ENCODE measurements at places on chromosomes 2 and 18. TPM values are rescaled to one million over a fixed set of nuclear protein-coding genes. Genes with fewer than 3 reads are reported as not detected.

The RPRM gene
- total RNA-seq: not detected

The RASGRP3 gene
- 2.5 TPM for total RNA-seq

The ASPRV1 gene
- total RNA-seq: 1.5 TPM

The FAM237A gene
- not detected for total RNA-seq

The ACADL gene
- not detected for total RNA-seq

The PUM2 gene
- 111 TPM for total RNA-seq

The GAD1 gene
- total RNA-seq: 3.1 TPM

The DRC1 gene
- not detected for total RNA-seq

DNA sequence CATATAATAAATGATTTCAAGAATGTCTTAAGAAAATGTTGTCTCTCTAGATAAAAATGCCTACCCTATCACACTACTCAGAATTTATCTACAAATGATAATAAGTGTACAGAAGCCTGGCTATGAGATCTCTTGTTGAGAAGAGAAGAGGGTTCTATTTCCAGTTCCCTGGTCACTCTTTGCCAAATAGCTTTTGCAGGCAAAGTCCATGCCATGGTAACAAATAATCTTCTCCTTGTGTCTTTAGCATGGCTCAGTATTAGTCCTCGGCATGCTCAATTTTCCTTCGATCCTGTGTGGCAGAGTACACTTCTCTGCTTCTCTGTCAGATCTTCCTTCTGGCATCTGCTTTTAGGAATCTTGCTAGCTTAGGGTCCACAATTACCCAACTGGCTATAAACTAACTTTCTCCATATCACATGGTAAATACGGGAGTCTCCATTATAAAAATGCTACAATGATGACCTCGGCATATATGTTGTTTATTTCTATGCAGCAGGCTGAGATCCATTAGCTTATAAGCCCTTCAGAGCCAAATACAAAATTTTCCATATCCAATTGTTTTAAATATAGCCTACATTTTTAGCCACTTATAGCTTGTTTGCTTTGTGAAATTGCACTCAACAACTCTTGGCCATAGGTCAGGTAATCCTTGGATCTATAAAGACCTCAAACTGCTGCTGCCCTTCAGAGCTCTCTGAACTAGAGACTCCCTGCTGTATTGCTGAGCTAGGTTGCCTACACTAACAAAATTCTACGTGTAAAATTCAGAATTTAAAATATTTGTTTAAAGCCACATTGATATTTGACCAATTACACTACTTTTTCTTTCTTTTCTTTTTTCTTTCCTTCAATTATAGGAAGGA is 157.5 kb downstream of the FSIP2 start:
- DNase-seq: no peak

- no peak for DNase-seq
Measured at GRCh38 chr2:134715932-134716643, 2.7 kb downstream of the TMEM163 start.

DNA sequence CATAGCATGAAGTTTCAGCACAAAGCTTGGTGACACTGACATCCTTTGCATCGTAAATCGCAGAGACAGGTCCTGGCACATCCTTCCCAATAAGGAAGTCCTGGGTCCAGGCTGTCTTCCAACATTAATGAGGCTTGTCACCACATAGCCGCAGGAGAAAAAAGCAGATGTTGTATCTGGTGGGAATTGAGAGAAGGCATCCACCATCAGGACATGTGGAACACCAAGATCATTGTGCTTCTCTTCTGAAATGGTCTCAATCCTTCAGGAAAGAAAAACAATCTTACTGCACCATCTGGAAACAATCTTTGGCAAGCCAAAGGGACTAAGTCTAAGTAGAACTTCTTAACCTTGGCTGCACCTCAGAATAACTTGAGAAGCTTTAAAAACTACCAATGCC is 119.0 kb upstream of the ARHGAP28 start:
- DNase-seq: no peak

DNA sequence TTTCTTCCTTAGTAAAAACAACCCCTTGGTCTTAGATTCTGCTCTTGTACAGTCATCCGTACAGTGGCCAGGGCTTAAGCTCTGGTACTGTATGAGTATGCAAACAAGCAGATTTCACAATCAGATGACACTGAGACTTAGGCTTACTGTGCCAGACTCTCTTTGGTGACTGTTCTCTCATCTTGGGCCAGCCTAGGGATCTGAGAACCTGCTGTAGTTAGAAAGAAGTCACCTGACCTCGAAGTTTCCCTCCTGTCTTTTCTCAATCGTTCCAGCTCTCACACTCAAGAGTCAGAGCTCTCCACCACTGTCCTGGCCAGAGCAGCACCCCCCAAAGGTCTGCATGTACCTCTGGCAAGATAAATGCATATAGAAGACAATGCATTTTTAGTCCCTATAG is 63.2 kb downstream of the ZEB2 start:
- DNase-seq: no peak

- no peak for DNase-seq
Measured at GRCh38 chr2:128603411-128603924, 284.8 kb upstream of the HS6ST1 start.

GRCh38 chr18:79950515-79951341 is 725 bp downstream of the SLC66A2 start:
- no peak for DNase-seq

GRCh38 chr18:46294318-46294717 is 190.1 kb downstream of the HAUS1 start:
- no peak for DNase-seq

GRCh38 chr2:122595065-122595464 is 839.6 kb downstream of the TSN start:
- no peak for DNase-seq

- no peak for DNase-seq
Measured at GRCh38 chr2:86142436-86143257, 36.6 kb downstream of the PTCD3 start.

DNA sequence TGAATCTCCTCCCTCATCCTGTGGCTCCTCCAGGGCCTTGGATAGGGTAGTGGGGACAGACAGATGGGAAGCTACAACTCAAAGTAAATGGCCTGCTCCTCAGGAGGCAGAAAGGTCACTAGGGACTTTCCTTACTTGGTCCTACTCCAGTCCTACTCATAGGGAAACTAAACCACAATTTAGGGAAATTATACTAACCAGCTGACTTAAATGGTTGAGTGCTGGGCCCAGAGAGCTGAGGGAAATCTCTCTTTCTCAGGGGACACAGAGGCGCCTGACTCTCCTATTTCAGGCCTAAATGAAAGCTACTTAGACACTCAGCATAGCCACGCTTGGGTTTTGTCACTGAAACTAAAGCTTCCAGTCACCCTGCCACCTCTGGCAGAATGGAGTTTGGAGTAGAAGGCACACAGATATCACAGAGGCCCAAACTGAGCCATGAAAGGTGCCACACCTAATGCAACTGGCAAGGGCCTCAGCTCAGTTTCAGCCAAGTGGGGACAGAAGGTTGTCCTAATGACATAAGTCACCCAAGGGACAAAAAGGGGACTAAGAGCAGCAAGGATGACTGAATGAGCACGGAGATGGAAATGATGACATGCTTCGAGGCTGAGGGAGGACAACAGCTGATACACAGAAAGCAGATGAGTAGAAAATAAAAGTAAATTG is 24.0 kb downstream of the CERKL start:
- no peak for DNase-seq

DNA sequence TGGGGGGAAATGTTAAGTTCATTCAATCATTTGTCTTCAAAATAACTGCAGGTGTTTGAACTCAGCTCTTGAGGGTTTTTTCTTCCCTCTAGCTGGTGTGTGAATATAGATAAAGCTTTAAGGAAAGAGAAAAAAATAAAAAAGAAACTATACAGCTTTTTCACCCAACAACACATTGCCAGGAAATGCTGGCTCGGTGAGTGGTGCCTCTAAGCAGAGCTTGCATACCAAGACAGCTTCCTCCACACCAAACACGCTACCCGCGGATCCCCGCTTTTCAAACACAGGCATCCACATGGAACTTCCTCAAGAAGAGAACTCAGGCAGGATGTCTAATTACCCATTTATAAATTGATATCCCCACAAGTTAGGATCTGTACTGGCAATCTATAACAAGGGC is 69.8 kb upstream of the TANK start:
- peak; percentile 33 for DNase-seq

- DNase-seq: no peak
Measured at GRCh38 chr2:95059656-95060370, 34.3 kb downstream of the MAL start.

GRCh38 chr18:80167331-80167730 is 58.3 kb downstream of the ADNP2 start:
- DNase-seq: no peak

DNA sequence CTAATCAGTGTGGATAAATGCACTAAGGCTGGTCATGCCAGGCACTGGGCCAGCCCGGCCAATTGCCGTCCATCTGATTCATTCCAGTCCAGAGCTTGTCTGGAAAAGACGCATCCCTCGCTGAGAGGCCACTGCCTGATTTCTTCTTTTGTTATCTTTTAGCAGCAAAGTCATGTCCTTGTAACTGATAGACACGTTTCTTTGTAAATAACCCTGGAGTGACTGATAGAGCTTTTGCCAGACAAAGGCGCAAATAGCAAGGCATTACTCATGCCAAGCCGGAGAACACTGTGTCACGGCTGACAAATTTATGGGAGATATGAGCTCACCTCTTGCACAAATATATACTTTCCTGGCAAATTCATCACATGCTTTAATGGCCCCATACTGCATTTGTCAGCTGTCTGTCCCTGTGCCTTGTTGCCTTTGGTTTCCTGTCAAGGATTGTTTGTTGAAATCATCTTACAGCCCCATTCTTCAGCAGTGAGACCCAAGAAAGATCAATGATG is 164.4 kb downstream of the ETAA1 start:
- no peak for DNase-seq

DNA sequence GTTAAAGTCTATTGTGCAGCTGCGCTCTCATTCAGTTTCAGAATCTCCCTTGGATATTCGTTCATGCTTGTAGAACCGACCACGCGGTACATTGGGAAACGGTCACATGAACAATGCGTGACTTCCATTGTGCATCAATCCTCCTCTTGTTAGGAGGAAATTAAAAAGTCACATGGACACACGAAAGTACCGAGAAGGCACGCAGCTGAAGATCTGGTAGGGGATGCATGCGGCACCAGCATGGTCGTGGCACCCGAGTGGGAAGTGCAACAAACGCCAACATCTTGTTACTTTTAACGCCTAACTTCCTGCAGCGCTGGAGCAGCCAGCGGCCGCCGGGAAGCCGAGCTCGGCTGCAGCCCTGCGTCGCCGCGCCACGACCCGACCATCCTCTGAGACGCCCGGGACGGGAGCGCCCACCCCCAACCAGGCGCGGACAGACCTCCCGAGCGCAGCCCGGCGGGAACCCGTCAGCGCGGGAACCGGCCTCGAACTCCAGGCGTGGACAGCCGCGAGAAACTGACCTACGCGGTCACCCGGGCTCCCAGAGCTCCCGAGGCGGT is 412 bp downstream of the OSBPL1A start:
- DNase-seq: no peak

DNA sequence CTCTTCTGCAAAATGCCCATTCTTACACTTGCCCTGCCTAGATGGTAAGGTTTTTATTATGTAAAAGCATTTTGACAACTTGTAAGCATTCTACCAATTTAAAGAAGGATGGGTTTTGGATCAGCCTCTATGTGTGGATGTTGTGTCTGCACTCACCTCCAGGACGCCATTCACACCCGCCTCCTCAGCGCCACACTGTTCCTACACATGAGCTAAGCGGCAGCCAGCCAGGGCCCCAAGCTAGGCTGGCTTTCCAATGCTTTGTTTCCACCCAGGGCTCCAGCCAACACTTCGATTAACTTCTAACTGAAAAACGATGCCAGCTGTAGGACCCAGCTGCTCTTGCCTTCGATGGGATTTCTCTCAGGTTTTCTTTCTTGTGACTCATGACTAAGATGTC is 73.3 kb upstream of the FZD7 start:
- DNase-seq: no peak

DNA sequence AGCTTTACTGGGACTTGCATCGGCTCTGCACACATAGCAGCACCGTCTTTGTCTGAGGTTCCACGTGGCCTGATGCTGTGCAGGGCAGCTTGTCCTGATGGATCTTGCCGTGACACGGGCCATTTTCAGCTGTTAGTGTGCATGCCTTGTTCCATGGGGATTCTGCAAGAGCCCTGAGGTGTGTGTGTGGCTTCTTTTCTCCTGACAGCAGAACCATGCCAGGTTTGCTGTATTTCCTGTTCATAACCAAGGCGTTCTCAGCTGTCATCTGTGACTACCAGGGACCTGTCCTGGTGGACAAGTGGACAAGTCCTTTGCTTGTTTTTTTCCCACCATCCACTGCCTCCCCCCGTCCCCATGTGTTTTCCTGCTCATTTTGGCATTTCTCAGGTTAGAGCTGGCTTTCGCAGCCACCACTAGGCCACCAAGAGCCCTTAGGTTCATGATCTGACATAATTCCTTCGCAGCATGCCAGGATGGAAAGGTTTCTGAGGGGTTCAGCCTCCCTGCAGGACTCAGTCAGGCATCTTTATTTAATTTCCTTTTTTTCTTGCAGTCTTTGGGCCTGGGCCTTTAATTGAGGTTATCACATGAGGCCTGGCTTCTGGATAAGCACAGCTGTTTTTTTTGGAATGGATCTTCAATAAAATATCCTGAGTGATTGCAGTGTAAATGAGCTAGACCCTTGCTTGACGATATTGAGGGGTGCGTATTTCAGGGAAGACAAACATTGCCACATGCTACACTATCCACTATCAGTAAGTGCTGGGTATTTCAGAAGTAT is 139.4 kb downstream of the NCK2 start:
- DNase-seq: no peak

DNA sequence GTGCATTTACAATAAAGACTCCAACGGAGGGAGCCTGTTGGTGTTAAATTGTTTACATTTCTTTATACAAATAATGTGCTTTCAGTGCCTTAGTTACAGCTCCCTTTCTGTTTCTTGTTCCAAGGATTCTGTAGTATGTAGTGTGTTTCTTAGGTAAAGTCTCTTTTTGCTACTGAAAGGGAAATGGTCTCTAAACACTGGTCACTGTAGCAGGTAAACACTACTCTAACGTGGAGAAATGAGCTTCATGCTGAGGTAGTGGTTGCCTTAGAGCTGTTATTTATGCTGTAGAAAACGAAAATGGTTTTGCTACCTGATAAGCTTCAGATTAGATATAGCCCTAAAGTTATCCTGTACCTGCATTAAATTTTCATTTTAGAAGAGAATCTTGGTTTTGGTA is 163.6 kb downstream of the CAPN13 start:
- DNase-seq: no peak

All from activated naive CD4-positive, alpha-beta T cell treated with anti-CD3 and anti-CD28 coated beads, Interleukin-2, amount 50 U/mL, for 72 hours (primary cell).